NT2/D1 (cell line): ENCODE measurements at places on chromosomes 16 and 17.

DNA sequence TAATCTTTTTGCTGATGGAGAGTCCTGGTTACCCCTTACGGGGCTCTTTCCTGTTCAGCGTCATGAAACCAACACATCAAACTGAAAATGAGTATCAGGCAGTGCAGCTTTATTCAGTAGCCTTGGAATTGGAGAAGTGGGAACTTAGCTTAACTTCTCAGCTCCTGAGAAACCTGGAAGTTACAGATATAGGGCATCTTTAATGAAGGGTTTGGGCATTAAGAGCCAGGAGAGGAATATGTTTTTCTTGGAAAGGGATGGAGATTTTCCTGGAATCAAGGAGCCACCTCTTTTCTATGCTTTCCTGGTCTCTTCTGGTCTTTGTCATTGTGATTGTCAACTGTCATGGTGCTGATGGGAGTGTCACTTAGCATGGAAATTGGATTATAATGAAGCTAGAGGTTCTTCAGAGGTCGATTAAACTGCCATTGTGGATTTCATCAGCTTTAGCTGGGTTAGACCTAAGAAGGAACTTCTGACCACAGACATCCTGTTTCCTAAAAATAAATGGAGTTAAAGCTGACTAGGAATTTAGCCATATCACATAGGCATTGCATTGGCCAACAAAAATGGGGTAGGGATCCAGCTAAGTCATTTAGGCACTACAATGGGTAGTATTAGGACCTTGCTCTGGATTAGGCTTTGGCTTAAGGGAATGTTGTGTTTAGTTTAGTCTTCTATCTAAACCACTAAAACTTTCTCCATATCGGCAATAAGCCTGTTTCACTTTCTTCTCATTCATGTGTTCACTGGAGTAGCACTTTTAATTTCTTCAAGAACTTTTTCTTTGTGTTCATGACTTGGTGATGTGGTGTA is 186.4 kb downstream of the BCAS3 start:
- DNase-seq: no peak

- DNase-seq: no peak
Observed at GRCh38 chr17:80924111-80924806, 67.4 kb upstream of the CHMP6 start.

- no peak for DNase-seq
Observed at GRCh38 chr17:40915721-40916256, 21.7 kb downstream of the KRT23 start.

DNA sequence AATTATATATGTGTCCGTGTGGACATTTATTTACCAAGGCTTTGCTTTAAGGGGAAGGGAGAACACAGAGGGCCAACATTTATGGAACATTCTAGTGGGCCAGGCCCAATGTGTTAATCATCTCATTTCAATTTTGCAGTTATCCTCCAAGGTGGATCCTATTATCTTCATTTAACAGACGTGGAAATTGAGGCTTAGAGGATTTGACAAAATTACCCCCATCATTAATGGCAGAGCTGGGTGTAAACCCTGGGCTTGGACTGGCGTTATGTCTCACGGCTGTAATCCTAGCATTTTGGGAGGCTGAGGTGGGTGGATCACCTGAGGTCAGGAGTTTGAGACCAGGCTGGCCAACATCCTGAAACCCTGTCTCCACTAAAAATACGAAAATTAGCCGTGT is 26.4 kb downstream of the PITPNC1 start:
- no peak for DNase-seq

GRCh38 chr17:69669441-69670178 is 255.1 kb downstream of the MAP2K6 start:
- no peak for DNase-seq

- peak; percentile 9 for DNase-seq
Observed at GRCh38 chr17:37608351-37609169, 658 bp downstream of the SYNRG start.

GRCh38 chr16:62033065-62033464 is 3.2 kb downstream of the CDH8 start:
- DNase-seq: no peak

GRCh38 chr17:49290690-49291359 is 60.2 kb upstream of the PHOSPHO1 start:
- no peak for DNase-seq

GRCh38 chr17:37651849-37652248 is 8.6 kb upstream of the DDX52 start:
- DNase-seq: no peak

DNA sequence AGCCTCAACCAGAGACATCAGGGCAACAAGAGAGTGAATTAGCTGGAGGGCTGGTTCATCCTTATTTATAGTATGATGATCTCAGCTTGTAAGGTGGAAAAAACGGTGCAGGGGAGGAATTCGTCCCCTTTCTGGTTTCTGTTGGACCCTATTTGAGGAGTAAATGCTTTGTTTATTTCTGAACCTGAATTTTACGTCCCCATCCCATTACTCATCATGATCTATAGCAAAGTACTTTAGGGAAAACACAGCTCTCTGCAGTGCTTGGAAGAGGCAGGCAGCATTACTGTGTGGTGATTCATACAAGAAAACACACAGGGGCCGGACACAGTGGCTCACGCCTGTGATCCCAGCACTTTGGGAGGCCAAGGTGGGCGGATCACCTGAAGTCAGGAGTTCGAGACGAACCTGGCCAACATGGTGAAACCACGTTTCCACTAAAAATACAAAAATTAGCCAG is 8.0 kb upstream of the VAT1L start:
- no peak for DNase-seq

DNA sequence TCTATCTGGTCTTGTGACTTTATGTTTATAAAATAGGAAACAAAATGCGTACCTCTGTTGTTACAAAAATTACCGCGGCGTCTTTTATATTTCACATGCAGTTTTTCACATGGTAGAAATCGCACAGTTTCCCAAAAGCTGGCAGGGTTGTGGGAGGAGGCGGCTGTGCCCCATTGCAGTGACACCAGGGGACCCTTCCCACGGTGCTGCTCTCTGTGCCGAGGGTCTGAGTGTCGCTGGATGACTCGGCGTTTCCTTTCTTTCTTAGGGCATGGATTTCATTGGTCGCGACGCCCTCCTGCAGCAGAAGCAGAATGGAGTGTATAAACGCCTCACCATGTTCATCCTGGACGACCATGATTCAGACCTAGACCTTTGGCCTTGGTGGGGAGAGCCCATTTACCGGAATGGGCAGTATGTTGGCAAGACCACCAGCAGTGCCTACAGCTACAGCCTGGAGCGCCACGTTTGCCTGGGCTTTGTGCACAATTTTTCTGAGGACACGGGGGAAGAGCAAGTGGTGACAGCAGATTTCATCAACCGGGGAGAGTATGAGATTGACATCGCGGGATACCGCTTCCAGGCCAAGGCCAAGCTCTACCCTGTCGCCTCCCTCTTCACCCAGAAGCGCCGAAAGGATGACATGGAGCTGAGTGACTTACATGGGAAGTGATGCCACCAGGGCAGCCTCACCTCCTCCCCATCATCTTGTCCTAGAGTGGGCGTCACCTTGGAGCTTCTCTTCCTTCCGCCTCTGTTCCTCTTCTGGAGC is 17.2 kb upstream of the CLEC18C start:
- DNase-seq: no peak

DNA sequence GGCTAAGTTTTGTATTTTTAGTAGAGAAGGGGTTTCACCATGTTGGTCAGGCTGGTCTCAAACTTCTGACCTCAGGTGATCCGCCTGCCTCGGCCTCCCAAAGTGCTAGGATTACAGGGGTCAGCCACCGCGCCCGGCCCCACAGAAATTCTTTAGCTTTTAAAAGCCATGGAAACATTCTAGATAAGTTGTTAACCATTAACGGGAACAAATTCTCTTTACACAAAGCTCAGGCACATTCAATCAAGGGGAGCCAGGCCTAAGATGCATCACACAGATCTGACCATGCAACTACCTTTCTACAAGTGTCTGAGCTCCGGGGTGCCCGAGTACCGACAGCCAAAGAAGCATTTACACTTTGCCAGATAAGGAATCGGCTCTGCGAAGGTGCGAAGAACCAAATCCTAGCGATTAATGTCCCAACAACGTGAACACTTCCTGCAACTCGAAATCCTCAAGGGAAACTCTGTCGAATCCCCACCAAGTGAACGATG is 1.0 kb downstream of the EMC8 start:
- DNase-seq: no peak

DNA sequence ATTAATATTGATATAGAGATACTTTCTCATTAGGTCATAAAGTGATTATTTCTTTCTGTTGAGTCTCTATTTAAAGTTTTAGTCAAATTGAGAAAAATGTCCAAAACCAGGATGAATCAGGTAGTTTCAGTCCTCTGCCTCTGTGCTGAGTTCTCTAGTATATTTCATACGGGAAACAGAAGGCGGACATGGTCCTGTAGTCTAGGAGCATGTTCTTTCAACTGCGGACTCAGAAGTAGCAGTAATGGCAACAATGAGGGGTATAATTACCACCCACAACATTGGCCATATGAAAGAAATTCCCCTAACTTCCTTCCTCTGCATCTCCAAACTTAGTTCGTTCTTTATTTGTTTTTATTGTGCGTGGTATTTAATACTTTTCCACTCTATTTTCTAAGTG is 50.1 kb downstream of the TBX4 start:
- DNase-seq: no peak

- DNase-seq: no peak
Observed at GRCh38 chr17:50129728-50130558, at the start of gene SAMD14. SAMD14 (minus strand) TSS chr17:50130160; CDS start chr17:50124959, 5,201 bp downstream.

DNA sequence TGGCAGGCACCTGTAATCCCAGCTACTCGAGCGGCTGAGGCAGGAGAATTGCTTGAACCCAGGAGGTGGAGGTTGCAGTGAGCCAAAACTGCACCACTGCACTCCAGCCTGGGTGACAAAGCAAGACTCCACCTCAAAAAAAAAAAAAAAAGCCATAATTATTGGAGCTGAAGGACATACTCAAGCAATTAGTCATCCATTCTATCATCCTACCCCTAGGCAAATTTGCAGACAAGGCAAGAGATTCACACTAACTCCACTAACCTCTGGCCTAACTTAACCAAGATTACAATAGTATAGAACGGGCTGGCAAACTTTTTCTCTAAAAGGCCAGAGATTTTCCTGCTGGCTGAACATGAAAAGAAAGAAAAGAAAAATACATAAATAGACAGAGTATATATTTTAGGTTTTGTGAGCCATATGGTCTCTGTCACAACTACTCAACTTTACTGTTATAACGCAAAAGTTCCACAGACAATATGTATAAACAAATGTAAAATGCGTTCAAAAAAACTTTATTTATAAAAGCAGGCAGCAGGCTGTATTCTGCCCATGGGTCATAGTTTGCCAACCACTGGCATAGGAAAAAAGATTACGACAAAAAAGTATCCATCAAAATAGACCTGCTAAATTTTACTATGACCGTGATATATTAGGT is 29.7 kb downstream of the BRIP1 start:
- DNase-seq: peak; percentile 9

DNA sequence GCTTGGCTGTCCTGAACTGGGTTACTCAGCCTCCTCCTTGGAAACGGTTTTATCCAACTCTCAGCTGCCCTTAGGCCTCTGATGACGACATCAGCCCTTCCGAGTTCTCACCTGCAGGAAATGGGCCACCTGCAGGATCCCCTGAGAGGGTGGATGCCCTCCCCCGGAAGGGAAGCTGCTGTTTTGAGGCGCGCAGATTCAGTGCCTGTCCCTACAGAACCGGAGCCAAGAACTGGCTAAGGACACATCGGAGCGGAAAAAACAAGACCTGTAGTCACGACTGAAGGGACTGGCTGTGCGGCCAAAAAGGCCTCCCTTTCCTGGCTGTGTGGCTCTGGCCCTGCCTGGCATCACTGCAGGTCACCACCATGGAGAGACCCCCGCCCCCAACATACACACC is 11.7 kb upstream of the C16orf95 start:
- no peak for DNase-seq

GRCh38 chr16:88289968-88290401 is 92.8 kb upstream of the ZNF469 start:
- no peak for DNase-seq

- DNase-seq: no peak
Observed at GRCh38 chr16:9508328-9508936, 417.0 kb downstream of the HAPSTR1 start.

- DNase-seq: no peak
Observed at GRCh38 chr17:80632046-80632581, 87.5 kb downstream of the RPTOR start.

DNA sequence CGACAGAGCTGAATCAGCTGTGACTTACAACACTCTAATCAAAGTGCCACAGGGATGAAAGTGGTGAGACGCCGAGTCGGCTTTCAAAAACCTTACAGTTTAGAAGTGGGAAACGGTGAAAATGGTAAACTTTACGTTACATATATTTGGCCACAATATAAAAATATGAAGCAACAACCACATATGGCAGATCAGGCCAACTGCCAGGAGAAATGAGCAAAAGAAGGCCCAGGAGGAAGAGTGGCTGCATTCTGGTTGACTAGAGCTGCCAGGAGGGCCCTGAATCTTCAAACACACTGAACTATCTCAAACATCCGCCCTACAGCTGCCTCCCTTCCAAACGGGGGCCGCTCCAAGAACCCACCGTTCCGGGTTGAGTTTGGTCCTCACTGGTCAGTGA is 56.3 kb downstream of the MRM3 start:
- no peak for DNase-seq

- DNase-seq: no peak
Observed at GRCh38 chr16:799111-799947, 1.2 kb downstream of the GNG13 start.

GRCh38 chr16:53946746-53947386 is 242.9 kb downstream of the FTO start:
- no peak for DNase-seq
